Right ventricle myocardium inferior (tissue), 1 donor: ENCODE measurements at places on chromosomes 5 and 9.

DNA sequence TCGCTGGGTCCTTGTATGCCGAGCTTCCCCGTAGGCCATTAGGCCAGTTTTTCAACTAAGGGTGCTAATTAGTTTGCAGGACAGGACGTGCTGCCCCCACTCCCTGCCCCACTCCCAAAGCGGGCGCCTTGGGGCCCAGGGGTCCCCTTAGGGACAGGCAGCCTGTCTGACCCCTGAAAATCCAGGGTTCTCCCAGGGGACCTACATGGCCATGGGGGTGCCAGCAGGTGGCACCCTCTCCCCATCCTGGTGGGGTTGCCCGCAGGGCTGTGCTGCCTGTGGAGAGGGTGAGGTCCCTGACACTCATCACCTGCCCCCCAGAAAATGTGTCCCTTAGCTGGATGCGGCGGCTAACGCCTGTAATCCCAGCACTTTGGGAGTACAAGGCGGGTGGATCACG lies 8.5 kb upstream of the CCDC187 start:
- DNase-seq = peak; percentile 60

- no peak for DNase-seq
Measured at GRCh38 chr9:99720455-99721050, 101.1 kb upstream of the NR4A3 start.

DNA sequence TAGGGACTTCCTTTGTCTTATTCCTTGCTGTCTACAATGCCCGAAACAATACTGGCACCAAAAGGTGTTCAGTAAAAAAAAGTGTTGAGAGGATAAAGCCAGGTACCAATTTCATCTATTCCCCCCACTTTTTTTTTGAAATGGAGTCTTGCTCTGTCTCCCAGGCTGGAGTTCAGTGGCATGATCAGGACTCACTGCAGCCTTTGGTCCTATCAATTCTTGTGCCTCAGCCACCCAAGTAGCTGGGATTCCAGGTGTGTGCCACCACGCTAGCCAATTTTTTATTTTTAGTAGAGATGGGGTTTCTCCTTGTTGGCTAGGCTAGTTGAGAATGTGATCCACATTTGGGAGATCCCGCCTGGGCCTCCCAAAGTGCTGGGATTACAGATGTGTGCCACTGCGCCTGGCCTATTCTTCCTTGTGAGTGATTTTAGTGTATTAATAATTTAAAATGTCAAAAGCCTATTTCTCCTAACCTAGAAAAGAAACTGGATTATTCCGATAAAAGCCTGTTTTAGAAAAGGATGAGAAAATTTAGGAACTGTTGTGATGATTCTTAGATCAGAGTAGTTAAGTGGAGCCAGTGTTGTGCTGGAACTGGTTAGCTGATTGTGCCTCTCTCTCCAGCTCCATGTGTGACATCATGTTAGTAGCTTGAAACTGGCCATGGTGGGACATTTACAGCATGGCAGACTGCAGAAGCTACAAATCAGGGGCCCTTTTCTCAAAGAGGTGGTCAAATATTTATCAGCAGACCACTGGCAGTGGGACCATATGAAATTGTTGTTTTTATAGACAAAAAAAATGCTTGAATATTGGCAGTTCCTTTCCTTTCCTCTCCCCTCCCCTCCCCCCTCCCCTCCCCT lies 14.3 kb downstream of the CDC42SE2 start:
- no peak for DNase-seq

- DNase-seq = no peak
Measured at GRCh38 chr5:31301833-31302232, 108.3 kb downstream of the CDH6 start.

- DNase-seq = peak; percentile 67
Measured at GRCh38 chr5:143142596-143143435, 260.7 kb downstream of the NR3C1 start.

GRCh38 chr9:69621730-69622460 lies 50.3 kb downstream of the APBA1 start:
- DNase-seq = no peak

- no peak for DNase-seq
Measured at GRCh38 chr9:96047741-96048103, 172.2 kb downstream of the ERCC6L2 start.

- no peak for DNase-seq
Measured at GRCh38 chr9:86644675-86645034, 290.4 kb upstream of the TUT7 start.

- no peak for DNase-seq
Measured at GRCh38 chr5:34803974-34804732, 34.8 kb upstream of the TTC23L start.

DNA sequence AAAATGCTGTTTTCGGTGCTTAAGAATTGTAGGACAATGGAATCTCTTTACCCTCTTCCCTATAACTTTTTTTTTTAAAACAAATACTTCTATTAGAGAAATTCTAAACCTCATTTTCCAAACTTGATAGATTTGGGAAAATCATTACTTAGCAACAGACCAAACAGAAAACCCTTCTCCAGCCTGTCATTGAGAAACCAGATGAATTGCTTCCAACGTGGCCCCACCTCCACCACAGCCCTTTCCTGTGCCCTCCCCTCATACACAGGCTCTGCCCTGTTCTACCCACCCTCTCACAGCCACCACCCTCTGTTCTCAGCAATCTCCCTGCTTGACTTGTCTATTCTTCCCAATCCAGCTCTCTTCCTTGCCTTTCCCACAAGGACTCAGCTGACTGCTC lies 221.2 kb downstream of the DMRT2 start:
- no peak for DNase-seq

GRCh38 chr9:79615038-79615437 lies 43.3 kb downstream of the TLE4 start:
- no peak for DNase-seq

- DNase-seq = no peak
Measured at GRCh38 chr9:111438541-111439235, 45.5 kb downstream of the ECPAS start.

GRCh38 chr5:173953528-173954090 lies 35.4 kb upstream of the C5orf47 start:
- DNase-seq = no peak

GRCh38 chr5:179115845-179116524 lies 55.8 kb downstream of the ZNF354C start:
- DNase-seq = no peak

DNA sequence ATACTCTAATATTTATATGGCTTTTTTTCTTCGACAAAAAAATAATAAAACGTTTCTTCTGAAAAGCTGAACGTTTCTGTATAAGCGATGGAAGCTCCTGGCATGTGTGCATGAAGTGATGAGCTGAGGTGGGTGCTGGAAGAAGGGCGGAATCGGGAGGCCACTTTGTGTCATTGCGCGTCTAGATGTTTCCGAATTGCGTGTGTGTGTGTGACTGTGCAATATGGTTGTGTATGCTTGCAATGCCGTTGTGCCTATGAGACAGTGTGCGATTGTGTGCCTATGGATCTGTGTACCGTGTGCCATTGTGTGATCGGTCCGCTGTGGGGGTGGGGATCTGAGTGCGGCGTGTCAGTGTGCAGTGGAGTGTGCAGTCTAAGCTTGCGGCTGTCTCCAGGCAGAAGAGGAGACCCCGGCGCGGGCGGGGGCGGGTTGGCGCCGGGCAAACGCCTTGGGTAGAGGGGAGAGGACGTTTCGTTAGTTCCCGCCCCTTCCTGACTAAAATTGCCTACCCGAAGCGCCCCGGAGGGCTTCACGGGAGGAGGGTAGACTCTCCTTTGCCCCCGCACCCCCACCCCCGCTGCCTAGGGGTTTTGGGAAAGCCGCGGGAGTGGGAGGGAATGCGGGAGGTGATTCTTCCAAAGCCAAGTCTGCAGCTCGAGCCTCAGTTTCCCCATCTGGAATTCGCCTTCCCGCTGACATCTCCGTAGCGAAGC lies 24.2 kb downstream of the PCDHGC5 start:
- peak; percentile 79 for DNase-seq

DNA sequence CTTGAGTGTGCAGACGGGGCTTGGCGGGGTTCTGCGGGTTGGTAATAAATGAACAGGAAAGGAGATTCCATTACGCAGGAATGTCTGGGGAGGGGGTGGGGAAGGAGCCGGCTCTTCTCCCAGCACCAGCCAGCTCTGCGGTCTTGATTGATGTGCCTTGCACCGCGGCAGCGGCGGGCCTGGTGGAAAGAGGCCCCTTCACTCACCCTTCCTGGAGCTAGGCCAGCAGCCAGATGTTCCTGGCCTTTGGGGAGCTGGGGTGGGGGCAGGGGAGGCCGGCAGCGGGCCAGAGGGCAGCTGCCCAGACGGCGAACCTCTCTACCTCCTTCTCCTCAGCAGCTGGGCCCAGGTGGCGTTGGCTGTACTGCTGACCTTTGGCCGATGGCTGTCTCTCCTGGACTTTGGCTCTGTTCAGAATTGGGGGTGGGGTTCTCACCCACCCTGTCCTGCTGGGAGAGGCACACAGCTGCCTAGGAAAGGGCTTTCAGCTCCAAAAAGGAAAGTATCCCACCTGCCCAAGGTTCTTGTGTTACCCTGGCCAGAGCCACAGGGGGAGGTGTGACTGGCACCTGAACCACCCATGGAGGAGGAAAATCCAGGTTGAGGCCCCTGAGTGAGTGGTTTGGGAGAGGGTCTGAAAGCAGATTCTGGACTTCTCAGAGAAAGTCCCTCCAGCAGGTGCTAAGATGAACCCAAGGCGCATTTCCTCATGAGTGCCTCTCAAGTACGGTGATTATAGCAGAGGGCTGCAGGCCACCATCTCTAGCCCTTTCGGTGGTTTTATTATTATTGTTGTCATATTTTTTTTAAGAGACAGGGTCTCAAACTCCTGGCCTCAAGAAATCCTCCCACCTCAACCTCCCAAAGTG lies 58.0 kb upstream of the SYNPO start:
- peak; percentile 86 for DNase-seq
